Stimulated activated CD4-positive, alpha-beta T cell treated with anti-CD3 and anti-CD28 coated beads, Interleukin-15, amount 100 ng/mL, for 1 hour (primary cell): ENCODE measurements at places on chromosomes 11 and 22.

DNA sequence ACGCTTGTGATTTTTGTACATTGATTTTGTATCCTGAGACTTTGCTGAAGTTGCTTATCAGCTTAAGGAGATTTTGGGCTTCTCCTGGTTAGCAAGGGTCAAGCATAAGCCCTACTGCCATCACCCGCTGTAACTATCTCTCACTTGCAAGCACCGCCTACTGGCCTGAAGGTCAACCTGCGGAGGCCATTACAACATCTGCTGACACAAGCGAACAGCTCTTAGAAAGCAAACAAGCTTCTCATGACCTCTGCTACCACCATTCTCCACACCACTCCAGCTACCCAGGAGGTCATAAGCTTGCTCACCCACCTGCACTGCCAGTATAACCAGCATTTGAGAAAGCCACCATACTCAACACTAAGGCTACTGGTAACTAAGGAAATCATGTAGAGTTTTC is 288.4 kb upstream of the KIRREL3 start:
- no peak for DNase-seq

GRCh38 chr11:92129811-92130210 is 94.8 kb upstream of the FAT3 start:
- no peak for DNase-seq

- DNase-seq, result no peak
Measured at GRCh38 chr22:50086526-50086925, 1.3 kb upstream of the MLC1 start.

DNA sequence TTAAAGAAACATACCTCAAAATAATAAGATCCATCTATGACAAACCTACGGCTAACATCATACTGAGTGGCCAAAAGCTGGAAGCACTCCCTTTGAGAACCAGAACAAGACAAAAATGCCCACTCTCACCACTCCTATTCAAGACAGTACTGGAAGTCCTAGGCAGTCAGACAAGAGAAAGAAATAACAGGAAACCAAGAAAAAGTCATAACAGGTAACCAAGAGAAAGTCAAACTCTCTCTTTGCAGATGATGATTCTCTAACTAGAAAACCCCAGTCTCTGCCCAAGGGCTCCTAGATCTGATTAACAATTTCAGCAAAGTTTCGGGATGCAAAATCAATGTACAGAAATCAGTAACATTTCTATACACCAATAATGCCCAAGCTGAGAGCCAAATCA is 35.6 kb downstream of the TMEM123 start:
- DNase-seq, result no peak

- DNase-seq, result no peak
Measured at GRCh38 chr11:64226507-64227051, 505 bp downstream of the NUDT22 start.
